Muscle of leg (tissue), 16 donors: ENCODE measurements at places on chromosomes 11 and 22. TPM values are rescaled to one million over a fixed set of nuclear protein-coding genes. Genes with fewer than 3 reads are reported as not detected.

DNA sequence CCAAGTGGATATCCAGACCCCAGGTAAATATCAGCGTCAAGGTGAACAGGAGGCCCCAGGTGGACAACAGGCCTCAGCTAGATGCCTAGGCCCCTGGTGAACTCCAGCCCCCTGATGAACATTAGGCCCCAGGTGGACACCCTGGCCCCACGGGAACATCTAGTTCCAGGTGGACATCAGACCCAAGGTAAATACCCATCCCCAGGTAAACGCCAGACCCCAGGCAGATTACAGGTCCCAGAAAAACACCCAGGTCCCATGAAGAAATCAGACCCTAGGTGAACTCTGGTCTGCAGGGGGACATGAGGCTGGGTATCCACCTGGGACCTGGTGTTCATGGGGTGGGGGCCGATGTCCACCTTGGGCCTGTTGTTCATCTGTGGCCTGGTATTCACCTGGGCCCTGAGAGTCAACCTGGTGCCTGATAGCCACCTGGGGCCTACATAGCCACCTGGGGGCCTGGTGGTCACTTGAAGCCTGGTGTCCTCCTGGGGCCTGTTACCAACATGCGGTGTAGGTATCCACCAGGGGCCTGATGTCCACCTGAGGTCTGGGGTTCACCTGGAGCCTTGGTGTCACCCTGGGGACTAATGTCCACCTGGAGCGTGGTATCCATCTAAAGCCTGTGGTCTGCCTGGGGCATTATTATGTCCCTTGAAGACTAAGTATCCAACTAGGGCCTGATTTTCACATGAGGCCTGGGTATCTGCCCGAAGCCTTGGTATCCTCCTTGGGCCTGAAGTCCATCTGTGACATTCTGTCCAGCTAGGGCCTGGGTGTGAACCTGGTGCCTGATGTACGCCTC is 56.8 kb upstream of the SEPTIN5 start:
- DNase-seq, result no peak

DNA sequence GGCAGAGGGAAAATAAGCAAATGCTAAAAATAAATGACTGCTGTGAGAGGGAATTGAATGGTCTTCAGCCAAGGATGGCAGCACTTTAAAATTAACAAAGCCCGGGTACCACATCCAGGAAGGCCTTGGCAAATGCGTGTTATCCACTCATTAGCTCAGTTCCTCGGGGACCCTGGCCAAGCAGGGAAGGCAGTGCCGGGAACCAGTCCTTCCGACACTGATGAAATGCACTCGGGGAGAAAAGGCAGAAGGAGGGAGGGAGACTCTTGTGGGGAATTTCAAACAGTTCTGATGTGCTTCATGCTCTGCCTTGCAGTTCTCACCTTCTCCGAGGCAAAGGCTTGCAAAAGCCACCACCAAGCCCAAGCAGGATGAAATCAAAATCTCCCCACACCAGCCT is 38.3 kb downstream of the CLPB start:
- DNase-seq, result no peak

The CRYBA4 gene
- polyA plus RNA-seq, result not detected

- DNase-seq, result no peak
Measured at GRCh38 chr22:39712751-39713525, 142.4 kb downstream of the CACNA1I start.

The UCP3 gene
- 4.5 TPM for polyA plus RNA-seq

The ANGPTL5 gene
- polyA plus RNA-seq, result 0.65 TPM
